ENCODE measurements at places on chromosomes 1 and 21.

- DNase-seq: no peak
Measured at GRCh38 chr21:37119421-37120218, 46.6 kb downstream of the TTC3 start.

DNA sequence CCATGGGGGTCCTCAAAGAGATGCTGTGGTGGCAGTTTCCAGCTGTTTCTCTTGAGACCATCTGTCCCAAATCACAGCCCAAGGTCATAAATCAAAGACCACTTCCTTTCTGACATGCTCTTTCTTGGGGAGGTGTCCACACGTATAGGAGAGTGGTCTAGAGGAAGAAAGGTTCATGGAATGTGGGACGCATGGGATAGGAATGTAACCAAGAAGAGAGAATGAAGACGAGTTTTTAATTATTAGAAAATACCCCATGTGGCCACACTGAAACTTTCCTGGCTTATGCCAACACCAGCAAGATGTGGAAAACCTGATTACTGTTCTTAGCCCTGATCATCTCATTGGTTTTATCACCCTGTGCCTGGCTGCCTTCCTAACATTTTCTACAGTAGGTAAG is 124.2 kb upstream of the IFFO2 start:
- DNase-seq: no peak

DNA sequence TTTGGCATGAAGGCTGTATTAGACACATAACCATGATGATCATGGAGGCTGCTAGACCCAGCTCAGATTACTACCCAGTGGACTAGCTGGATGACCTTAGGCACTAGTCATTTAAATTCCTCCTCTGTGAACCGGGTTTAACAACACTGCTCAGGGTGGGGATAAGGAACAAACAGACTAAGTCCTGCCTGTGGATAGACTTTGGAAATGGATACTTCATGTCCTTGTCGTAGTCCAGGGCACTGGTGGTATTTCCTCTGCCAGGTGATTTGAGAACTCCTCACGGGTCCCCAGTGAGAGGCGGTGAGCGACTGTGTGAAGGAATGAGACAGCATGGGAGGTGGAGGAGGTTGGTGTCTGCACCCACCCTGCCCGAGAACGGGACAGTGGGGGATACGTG is 72.9 kb upstream of the SELENON start:
- DNase-seq: no peak

- DNase-seq: peak; percentile 37
Measured at GRCh38 chr1:176205332-176205914, 1.7 kb downstream of the COP1 start.

- no peak for DNase-seq
Measured at GRCh38 chr1:183186841-183187240, 777 bp downstream of the LAMC2 start.

Data from activated CD4-positive, alpha-beta T cell treated with anti-CD3 and anti-CD28 coated beads, Interleukin-2, amount 50 U/mL, for 16 hours (primary cell).